ENCODE measurements at places on chromosomes 12 and 14. TPM values are rescaled to one million over a fixed set of nuclear protein-coding genes. Genes with fewer than 3 reads are reported as not detected.

Gene APPL2
- 19.4 TPM for total RNA-seq

Gene FOXM1
- total RNA-seq: 65.2 TPM

Gene ASCL1
- total RNA-seq: not detected

Gene B3GNT4
- not detected for total RNA-seq

Gene MAP3K9
- total RNA-seq: not detected

Gene TCL1B
- not detected for total RNA-seq

Gene OR6S1
- not detected for total RNA-seq

Gene TMEM30B
- 0.20 TPM for total RNA-seq

Gene KCNA5
- total RNA-seq: not detected

Gene RHEBL1
- total RNA-seq: 5.4 TPM

Gene SMIM41
- not detected for total RNA-seq

Gene KTN1
- 107 TPM for total RNA-seq

Gene ADCY6
- total RNA-seq: 16.9 TPM

Gene ABHD12B
- not detected for total RNA-seq

Gene PRKAG1
- total RNA-seq: 41.2 TPM

Gene RNASE4
- 9.5 TPM for total RNA-seq

Gene LRRC10
- total RNA-seq: not detected

Gene LRR1
- total RNA-seq: 34.9 TPM

Gene TMTC1
- 9.3 TPM for total RNA-seq

Gene FAIM2
- not detected for total RNA-seq

Gene SLC5A8
- total RNA-seq: not detected

Gene SARNP
- total RNA-seq: 161 TPM

Gene ERBB3
- not detected for total RNA-seq

Gene G2E3
- 10.6 TPM for total RNA-seq

Gene C1QL4
- total RNA-seq: not detected

Gene RAB15
- 13.3 TPM for total RNA-seq
